ENCODE measurements at places on chromosomes 3 and 15. TPM values are rescaled to one million over a fixed set of nuclear protein-coding genes. Genes with fewer than 3 reads are reported as not detected.

- no peak for DNase-seq
Measured at GRCh38 chr3:17092583-17092933, 207.8 kb downstream of the PLCL2 start.

GRCh38 chr3:52292247-52293065 lies 4.8 kb downstream of the GLYCTK start:
- no peak for DNase-seq

DNA sequence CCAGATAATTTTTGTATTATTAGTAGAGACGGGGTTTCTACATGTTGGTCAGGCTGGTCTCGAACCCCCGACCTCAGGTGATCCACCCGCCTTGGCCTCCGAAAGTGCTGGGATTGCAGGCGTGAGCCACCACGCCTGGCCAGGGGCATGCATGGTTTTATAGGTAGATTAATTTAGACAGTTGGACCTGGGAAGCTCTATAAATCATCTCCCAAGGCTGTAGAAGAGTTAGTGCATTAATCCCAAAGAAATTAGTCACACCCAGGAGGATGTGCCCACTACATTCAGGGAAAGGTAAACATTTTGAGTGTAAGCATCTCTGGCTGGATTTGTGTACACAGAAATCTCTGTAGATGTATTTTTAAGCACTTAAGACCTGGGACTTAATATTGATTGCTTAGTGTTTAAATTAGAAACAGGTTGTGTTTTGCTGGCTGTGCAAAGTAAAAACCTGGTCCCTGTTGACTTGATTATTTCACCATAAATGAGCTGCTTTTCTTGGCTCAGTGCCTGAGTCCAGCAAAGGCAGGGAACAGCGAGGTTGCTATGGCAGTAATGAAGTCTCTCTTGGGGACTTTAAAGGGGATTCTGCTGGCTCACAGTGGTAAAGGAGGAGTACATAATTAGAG lies 19.2 kb downstream of the EXOSC7 start:
- no peak for DNase-seq

DNA sequence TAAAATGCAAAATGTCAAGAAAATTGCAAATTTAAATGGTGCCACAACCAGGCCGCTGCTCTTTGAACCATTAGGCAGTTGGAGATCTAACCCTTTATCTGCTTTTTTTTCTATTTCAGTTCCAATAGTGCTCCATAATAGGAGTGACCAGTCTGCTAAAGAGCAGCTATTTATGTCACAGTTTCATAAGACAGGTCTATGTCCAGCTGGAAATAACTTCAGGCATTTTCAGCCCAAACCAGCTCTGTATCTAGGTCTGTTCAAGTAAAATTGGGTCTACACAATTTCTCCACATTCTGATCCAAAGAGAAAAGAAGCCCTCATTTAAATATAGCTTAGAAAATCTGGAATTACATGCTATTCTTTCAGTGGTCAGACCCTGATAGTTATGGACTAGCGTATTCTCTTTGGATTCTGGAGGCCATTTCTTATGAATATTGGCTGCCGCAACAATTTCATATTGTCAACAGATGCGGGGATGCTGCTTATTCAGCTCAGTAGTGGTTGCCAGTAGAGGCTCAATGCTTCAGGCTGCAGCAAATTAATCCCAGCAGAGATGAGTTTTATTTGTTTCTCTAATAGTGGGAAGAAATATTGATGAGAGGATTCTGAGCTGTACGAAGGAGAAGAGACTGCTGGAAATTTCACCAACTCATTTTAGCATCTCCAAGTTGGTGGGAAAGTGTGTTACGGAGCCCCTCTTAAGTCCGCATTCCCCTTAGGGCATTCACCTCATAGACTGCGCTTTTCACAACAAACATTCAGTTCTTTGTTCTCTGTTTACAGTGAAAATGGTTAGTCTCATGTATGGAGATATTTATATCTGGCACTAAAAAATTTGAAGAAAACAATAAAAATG lies 887.0 kb downstream of the ROBO1 start:
- no peak for DNase-seq

The MKRN3 gene
- total RNA-seq, result 10.9 TPM

The SLC22A13 gene
- 0.44 TPM for total RNA-seq
